D721Med (cell line): ENCODE measurements at places on chromosomes 4 and X.

- no peak for DNase-seq
Measured at GRCh38 chr4:110012917-110013316, 100.2 kb downstream of the EGF start.

DNA sequence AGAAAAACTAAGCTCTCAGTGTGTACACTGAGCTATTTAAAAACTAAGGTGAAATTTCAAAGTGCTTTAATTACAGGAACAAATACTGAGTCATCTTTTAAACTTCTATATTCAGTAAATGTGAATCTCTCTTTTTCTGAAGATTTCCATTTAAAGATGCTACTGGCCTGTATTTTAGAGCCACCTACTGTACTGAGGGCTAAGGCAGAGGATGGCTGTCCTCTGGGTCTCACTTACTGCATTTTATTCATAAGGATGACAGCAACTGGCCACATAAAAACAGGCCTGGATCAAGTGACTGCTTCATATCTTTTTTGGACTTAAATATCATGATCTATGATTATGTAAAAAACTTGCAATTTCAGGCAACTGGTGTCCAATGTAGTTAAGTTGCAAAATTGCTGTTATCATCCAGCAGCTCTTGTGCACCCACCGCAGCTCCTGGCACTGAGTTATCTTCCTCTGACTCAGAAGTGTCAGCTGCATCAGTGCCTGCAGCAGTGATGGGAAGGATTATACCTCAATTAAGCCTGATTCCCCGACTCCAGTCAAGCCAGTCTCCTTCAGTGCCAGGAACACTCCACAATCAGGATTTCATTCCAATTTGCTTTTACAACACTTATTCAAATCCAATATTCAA, 1073.7 kb downstream of the PDHA2 start:
- no peak for DNase-seq

GRCh38 chrX:136747003-136747986, 33.4 kb downstream of the ARHGEF6 start:
- DNase-seq = no peak

DNA sequence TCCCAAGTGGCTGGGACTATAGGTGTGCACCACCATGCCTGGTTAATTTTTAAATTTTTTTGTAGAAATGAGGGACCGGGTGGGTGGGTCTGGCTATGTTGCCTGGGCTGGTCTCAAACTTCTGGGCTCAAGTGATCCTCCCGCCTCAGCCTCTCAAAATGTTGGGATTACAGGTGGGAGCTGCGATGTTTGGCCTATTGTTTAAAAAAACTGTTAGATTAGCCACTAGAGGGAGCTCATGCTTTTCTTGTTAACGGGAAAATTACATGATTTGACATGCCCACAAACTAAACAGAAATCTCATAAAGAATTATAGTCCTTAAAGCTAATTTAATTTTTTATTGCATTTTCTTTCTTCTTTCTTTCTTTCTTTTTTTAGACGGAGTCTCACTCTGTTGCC, 5.0 kb upstream of the SDAD1 start:
- DNase-seq = no peak

GRCh38 chrX:2714551-2714950, 23.5 kb downstream of the CD99 start:
- no peak for DNase-seq

DNA sequence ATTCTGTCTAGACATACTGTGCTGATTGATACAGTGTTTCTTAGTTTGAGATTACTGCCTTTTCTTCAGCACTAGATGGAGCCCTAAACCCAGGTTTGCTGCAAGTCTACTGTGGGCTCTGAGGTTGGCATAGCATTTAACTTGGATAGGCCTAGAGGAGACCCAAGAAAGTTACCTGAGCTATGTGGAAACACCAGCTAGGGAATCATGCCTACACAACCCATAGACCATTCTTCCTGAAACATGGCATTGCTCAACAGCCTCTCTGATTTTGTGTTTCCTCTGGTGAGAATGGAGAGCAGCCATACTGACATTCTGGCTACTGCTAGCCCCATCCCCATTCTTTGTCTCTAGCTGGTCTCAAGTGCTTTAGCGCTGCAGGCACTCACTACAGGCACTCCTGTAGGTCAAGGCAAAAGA, 287.7 kb upstream of the PCDH18 start:
- no peak for DNase-seq

GRCh38 chrX:18643243-18643642, 28.7 kb downstream of the RS1 start:
- DNase-seq = no peak

GRCh38 chrX:129523079-129523911, at the start of gene SMARCA1:
SMARCA1 (minus strand) TSS chrX:129523490; CDS start chrX:129523370, 120 bp downstream.
- peak; percentile 35 for DNase-seq

DNA sequence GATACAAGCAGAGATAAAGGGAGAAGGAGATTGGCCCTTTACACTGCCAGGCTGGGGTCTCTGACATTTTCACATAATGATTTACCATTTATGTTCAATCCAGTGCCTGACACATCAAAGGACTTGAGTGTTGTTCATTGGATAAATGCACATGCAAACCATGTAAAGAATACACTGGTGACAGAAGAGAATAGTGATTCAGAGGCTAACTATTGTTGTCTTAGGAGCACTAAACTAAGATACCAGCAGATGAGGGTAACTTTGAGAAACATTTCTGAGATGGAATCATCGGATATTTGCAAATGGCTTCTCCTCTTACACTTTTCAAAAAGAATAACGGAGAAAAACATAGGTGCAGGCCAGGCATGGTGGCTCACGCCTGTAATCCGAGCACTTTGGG, 67.3 kb upstream of the HHIP start:
- no peak for DNase-seq

DNA sequence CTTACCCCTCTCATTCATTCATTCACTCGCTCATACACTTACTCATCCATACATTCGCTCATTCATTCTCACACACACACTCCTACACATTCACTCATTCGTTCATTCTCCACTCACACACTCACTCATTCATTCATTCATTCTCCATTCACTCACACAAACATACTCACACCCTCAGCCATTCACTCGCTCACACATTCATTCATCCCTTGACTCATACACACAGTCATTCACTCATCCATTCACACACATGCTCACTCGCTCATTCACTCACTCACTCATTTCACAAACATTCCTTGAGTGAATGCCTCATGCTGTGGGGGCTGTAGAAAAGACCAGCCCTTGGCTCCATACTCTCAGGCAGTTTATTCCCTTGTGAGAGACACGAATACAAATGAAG, 151.1 kb upstream of the MAMLD1 start:
- no peak for DNase-seq

- DNase-seq = no peak
Measured at GRCh38 chr4:20662851-20663250, 37.4 kb upstream of the PACRGL start.

- DNase-seq = no peak
Measured at GRCh38 chr4:54954656-54955388, 170.6 kb downstream of the KDR start.

GRCh38 chr4:152620218-152620617, 59.6 kb downstream of the TMEM154 start:
- DNase-seq = no peak

DNA sequence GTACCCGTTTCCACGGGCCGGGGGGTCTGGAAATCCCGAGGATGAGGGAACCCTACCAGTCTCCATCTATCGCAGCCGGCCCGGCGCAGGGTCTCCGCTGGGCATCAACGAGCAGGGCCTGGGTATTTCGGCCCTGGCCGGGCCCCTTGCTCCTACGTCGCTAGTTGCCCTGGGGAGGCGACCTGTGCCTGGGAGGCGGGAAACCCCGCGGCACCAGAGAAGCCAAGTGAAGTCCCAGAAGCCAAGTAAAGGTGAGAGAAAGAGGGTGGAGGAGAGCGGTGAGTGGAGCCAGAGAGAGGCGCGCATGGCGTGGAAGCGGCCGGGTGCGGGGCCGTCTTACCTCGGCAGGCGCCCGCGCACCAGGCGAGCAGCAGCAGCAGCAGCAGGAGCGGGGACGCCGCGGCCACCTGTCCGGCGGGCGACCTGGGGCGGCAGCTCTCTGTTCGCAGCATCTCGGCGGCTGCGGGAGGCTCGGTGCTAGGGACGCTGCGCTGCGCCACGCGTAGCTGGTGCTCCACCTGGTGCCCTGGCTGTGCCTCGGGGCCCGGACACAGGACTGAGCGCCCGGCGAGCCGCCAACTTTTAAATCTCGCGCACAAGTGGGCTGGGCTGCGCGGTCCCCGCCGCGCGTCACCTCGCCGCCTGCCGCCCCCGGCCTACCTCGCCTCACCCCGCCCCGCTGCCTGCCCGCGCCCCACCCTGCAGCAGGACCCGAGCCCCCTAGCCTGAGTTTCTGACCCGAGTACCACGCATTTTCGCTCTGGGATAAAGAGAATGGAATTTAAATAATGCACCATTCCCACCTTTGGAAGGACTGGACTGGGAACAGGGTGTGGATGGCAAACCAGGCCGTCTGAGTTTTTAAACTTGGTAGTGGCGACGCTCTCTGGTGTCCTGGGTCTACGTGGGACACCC, at the start of gene NMU:
Gene NMU, minus strand, starts transcription at position 558 of the 915 bp plus-strand sequence. Its CDS starts 106 bp downstream, at position 452.
- peak; percentile 23 for DNase-seq

DNA sequence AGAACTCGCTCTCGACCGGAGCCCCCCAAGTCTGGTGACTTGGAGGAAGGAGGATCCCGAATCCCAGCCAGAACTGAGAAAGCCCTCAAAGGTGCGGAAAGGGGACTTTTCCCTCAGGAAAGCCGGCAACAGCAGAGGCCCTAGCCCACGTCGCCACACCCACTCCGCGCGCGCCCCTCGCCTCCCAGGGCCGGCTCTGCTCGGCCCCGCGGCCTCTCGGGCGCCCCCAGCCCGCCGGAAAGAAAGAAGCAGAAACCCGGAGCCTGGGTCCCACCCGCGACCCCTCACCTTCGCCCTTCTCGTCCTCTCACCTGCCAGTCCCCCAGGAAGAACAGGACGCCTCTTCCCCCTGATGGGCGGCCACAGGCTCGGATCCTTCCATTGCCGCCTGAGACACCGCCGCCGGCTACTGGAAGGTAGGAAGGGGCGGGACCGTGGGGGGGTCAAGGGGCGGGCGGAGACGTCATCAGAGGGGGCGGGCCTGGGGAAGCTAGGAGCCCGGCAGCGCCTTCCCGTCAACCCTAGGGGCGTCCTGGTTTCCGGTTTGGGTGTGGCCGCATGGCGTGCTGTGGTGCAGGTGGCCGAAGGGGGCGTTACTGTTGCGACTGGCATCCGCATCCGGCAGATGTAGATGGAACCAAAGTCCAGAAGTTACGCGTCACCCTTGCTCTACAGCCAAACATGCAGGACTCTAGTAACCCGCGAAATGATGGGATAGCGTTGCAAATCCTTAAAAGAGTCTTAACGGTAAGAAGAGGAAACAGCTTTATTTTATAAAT, at the start of gene UBA6:
Gene UBA6, minus strand, starts transcription at position 418 of the 779 bp plus-strand sequence. Its CDS starts 36 bp downstream, at position 382.
- DNase-seq = peak; percentile 58

- peak; percentile 33 for DNase-seq
Measured at GRCh38 chr4:22356987-22357596, 158.8 kb downstream of the ADGRA3 start.

- DNase-seq = no peak
Measured at GRCh38 chrX:103240155-103240554, 14.8 kb downstream of the TCEAL8 start.

DNA sequence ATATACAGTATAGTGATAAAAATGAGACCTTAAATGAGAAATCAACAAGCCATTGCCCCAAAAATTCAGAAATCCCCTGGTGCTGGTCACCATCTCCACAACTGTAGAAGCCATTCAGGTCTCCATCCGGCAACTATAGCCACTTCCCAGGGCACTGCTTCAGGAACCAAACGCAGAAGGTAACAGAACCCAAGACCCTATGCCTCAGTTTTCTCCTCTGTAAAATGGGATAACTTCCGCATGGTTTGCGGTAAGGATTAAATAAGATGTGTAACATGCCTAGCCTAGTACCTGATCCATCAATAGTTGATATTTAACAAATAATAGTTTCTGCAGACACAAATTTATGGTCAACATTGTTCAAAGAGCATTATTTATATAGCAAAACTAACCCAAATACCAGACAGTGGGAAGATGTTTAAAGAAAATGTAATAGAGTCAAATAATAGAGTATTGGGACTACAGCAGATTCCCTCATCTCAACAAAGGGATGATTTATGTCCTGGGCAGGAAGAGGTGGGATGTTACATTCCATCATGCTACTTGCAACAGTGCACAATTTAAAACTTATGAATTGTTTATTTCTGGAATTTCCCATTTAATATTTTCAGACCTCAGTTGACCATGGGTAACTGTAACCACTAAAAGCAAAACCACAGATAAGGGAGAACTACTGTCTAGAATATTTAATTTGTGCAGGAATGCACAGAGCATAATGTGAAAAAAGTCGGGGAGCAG, 30.0 kb downstream of the IRF2 start:
- no peak for DNase-seq

DNA sequence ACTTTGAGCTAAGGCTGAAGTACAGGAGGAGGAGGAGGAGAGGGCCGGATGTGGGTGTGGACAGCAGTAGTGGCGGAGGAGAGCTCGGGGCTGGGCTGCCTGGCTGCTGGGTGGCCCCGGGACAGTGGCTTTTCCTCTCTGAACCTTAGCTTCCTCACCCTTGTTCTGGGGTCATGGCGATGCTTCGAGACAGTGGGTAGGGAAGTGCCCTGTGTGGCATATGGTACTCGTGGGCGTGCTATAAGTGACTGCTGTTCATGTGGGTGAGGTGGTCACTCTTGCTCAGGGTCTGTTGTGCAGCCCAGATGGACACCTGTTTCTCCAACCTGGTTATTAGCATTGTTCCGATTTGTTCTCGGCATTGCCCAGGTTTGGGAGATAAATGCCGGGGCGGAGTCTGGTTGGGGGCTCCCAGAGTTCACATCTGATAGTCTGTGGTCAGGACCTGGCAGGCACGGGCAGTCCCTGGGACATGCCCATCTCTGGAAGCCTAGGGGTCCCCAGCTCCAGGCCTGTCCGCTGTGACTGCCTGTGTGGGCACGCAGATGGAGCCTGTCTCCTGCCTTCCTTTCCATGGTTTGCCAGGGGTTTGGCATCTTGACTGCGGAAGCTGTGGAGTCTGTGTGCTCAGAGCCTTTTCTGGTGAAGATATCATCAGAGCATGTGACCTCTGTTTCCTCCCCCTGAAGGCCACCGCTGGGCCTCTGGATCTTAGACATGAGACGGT, 4.9 kb upstream of the CPZ start:
- DNase-seq = no peak

- DNase-seq = peak; percentile 66
Measured at GRCh38 chr4:7194251-7195140, 2.2 kb downstream of the SORCS2 start.

- no peak for DNase-seq
Measured at GRCh38 chrX:15751155-15751819, 13.2 kb downstream of the CA5B start.

DNA sequence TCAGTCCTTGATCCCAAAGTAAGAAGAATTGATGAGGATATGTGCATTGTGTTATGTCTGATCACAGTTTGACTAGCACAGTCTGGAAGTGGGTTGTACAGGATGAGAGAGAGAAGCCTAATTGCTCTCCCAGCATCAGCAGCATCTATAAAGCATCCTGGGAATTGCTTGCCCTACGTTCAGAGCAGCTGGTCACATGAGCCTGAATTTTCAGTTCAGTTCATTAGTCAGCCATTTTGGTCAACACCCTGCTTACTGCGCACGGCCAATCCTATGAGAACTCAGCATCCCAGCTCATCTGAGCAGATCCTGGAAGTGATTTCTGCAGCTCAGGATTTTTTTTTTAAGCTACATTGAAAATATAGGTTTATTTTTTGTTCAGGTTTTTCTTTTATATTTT, at the start of gene RUFY3:
Gene RUFY3, plus strand, starts transcription at position 218 of the 400 bp plus-strand sequence. CDS start 610 bp downstream, outside the sequence.
- DNase-seq = no peak
